ENCODE measurements at places on chromosomes 7 and 10.

DNA sequence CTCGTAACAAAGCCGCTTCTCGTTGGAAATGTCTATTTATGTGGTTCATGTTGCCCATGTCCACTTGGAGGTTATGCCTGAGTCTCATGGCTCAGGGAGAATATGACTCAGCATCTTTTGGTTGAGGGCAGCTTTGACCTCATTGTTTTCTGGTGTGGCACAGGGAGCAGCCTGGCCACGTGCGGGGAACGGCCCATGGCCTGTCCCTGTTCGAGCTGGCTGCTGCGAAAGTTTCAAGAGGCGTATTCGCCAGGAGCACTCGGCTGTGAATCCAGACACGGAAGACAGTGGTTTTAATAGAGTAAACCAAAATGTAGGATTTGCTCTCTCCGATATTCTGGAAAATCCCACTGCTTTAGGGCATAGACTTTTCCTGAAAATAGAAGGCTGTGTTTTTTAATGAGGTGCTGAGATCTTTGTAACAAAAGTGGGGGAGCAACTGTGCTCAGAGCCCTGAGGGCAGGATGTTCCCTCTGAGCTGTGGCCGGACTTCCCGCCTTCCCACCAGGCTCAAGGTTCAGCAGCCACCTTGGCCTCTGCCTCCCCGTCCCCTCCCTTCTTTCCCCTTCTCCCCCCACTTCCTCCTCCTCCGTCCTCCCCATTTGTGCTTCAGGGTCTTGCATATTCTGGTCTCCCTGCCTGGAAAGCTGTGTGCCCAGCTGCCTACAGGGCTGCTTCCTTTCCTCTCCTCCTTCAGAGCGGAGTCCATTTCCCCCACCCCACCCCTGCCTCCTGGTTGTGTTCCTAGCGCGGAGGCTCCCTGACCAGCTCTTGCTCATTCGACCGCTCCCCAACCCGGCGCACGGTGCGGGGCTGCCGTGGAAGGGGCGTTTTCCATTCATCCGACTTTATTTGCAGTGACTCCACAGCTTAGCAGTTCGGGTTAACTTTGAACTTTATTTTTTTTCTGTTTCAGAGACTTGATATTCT lies 642.0 kb downstream of the SDK1 start:
- DNase-seq, result no peak

DNA sequence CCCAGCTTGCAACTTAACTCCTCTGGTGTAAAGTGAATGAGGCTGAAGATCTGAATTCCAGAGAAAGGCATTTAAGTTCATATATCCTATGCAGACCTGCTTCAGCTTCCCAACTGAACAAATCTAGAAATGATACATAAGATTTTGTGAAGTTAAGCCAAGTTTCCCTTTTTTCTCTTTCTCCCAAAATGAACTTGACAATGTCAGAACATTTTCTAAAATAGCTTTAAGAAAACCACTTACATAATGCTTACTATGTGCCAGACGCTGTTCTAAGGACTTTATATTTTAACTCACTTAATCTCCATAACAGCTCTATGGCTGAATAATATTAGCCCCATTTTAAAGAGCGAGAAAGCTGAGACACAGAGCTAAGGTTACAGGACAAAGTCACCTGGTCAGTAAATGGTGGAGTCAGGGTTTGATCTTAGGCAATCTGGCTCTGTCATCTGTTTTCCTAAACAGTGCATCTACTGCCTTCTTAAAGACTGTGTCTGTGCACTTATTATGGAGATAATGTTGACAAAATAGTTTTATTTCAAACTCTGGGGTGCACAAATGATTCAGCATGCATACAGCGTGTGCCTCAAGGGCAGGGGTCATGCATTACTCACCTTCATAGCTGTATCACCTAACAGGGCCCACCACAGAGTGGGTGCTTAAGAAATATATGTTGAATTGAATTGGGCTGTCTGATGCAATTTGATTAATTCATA lies 66.8 kb downstream of the RHOBTB1 start:
- no peak for DNase-seq

GRCh38 chr7:4856336-4857057 lies 5.3 kb downstream of the PAPOLB start:
- no peak for DNase-seq

GRCh38 chr10:73859784-73860491 lies 14.4 kb downstream of the CAMK2G start:
- no peak for DNase-seq

DNA sequence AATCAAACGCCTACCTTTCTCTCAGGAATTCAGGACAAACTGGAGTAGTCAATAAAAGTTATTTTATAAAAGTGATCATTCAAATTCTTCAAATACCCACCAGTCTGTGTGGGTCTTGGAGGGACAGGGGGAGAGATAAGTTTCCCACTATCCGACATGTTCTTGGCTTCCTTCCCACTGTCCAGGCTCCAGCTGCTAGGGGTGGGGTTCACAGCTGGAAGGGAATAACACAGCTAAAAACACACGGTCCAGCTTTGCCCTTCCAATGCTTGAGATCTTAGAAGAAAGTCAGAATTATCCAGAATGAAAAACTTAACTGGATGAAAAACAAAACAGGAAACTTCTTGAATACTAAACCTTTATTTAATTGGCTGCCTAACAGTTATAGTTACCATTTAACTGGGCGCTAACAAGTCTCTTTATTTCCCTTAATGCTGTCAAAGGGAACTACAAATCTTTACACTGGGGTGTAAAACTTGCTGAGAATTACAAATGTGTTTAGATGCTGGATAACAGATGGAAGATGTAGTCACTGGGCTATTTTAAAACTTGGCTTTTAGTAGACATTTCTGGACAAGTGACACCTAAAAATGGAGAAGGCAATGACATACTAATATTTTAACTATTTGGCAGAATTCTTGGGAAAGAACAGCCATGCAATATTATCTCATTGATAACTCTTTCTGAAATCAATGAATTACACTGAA lies 172.8 kb upstream of the IMMP2L start:
- no peak for DNase-seq

DNA sequence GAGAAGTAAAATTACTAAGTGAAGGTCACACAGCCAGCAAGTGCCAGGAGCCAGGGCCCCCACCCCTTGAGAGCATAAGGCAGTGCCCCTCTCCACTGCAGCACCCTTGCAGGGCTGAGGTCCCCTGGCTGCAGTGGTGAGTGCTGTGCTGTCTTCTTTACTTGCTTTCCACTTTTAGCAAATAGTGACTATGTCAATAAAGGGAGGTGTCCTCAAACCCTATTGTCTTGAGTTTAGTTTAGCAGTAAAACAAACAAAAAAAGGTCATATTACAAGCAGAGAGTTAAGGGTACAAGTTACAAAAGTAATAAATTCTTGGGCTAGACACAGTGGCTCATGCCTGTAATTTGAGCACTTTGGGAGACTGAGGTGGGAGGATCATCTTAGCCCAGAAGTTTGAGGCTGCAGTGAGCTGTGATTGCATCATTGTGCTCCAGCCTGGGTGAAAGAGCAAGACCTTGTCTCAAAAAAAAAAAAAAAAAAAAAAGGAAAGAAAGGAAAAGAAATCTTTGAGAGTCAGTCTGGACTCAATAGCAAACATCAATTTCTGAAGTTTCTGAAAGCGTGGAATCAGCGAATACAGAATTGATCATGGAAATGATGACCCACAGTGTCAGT lies 39.0 kb upstream of the KIF5B start:
- DNase-seq, result no peak

DNA sequence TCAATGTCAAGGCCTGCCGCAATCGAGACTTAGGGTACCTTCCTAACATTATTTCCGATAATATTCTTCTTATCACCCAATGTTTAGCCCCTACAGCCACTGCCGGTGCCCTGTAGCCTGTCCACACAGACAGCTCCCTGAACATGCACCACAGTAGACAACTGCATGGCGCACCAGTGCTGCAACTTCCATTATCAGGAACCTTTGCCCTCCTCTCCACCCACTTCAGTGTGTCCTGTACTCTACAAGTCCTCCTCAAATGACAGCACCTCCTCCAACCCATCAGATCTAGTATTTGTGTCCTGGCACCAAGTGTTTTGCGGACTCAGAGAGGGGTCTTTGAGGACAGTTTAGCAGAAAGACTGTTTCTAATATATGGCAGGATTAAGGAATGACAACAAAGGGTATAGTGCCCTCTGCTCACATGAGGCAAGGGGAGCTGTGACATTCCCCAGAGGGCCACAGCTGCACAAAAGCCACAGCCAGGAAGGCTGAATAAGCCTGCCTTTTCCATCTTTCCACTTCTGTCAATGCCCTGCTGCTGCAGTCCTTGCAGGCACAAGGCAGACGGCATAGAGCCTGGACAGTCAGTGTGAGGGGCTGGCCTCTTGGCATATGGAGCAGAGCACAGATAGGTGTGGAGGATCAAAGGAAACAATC lies 335.4 kb downstream of the PARD3 start:
- no peak for DNase-seq

DNA sequence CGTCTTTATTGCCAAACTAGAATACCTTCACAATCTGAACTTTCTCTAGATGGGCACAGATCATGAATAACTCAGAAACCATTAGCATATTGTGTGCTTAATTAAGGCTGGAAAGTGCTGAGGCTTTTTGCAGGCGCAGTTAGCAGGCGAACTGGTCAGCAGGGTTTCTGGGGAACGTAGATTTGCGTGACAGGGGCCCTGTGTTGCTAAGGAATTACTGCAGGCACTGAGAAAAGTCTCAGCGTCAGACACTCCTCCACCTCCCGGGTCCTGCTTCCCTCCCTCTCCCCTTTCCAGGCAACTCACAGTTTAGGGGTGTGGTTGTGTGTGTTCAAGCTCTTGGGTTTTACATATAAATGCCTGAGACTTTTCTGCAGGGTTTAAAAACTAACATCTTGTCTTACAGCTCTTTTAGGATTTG lies 2.2 kb downstream of the MAP3K8 start:
- no peak for DNase-seq

GRCh38 chr7:84669177-84669732 lies 474.7 kb upstream of the SEMA3A start:
- DNase-seq, result no peak

- no peak for DNase-seq
Observed at GRCh38 chr7:107890493-107890961, 456 bp upstream of the DLD start.

DNA sequence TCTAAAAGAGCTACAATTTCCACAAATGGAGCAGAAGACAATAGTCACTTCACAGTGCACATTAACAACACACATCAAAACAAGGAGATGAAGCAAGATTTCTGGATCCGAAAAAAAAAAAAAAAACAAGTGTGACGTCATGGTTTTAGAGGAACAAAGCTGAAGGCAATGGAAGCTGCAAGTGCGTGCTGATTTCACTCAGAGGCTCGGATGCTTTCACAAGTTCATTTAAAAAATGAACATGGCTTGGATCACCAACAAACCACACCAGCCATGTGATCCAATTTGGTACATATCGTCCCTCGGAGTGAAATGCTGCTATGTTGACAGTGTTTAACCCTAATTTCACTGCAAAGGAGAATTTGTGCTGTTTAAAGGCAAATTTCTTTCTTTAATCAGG lies 337.0 kb upstream of the PRKCQ start:
- no peak for DNase-seq

Data from CD8-positive, alpha-beta memory T cell (primary cell).